ENCODE measurements at places on chromosomes 3 and 15.

GRCh38 chr3:134449951-134450350 is 35.8 kb downstream of the ANAPC13 start:
- DNase-seq, result no peak

- no peak for DNase-seq
These were observed 32.9 kb upstream of the SEC13 start for GRCh38 chr3:10353661-10354360.

DNA sequence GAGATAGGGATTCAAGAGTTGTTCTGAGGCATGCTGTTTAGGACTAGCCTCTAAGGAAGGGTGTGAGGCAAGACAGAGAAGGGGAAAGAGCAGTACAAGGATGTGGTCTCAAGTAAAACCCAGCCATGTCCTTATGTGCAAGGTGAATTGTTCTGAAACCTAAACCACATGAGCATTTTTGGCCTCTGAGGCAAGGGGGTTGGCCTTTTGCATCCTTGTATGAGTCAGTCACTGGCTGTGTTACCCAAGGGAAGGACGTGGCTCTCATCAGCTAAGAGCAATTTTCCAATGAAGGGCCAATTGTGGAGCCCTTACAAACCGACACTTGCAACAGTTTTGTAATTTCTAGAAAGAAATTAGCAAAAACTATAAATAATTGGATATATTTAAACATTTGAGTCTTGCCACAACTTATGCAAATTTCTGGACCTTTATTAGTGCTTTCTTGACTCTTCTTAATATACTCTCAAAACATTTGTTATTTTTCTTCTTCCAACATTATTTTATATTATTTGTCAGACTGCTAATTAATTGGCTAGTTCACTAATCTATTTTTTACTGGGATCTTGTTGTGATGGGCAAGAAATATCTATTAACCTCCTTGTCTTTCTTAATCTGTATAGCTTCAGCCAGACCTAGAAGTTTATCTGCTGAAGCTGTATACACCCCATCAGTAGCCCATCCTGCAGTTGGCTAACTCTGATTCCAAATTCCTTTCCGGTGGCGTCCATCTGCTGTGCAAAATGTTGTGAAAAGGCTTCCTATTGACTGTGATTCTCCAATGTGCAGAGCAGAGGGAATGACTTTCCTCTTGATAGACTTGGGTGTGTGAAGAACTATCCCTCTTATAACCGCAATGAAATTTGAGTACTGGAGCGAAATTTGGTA is 97.7 kb upstream of the P2RY1 start:
- DNase-seq, result no peak

GRCh38 chr15:48101376-48101961 is 19.3 kb upstream of the SLC24A5 start:
- no peak for DNase-seq

All from nephron progenitor cell (in vitro differentiated cells).